ENCODE measurements at places on chromosomes 13 and 19.

DNA sequence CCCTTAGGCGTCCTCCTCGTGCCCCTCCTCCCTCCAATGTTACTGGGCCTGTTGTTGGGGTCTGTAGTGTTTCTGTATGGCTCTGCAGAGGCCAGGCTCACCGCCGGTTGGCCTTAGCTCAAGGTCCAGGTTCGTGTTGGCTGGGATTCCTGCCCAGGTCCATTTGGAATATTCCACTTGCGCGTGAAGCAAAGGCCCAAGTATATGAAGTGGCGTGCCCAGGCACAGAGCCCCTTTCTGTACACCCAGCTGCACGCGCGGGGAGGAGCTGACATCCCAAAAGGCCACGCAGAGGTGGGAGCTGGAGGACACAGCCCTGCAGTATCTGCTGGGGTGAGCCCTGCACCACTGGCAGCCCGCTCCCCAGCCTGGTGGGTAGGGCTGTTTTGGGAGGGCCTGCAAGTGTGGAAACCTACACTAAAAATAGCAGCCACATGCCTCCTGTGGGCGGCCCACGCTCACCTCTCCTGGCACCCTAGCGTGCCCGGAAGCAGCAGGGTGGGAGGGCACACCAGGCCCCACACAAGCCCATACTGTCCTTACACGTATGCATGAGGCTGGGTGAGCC lies 30.2 kb downstream of the CRTC1 start:
- no peak for DNase-seq

GRCh38 chr13:91078093-91078679 lies 269.3 kb upstream of the MIR17HG start:
- DNase-seq, result no peak

DNA sequence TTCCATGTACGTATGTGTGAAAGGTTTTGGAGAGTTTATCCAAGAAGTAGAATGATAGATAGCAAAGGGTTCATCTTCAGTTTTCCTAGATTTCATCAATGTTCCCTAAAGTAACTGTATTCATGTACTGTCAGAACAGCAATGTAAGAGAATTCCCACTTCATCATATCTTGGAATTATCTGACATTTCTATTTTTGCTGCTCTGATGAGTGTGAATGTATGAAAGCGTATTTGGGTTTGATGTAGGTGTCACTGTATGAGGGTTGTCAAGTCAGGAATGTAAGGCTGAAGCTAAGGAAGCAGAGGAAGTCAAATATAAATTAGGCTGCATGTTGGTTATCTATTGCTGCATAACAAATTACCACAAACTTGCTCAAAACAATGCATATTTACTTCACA lies 7.2 kb upstream of the KATNAL1 start:
- no peak for DNase-seq

- DNase-seq, result no peak
These were observed 76.8 kb upstream of the SERP2 start for GRCh38 chr13:44296856-44297255.

DNA sequence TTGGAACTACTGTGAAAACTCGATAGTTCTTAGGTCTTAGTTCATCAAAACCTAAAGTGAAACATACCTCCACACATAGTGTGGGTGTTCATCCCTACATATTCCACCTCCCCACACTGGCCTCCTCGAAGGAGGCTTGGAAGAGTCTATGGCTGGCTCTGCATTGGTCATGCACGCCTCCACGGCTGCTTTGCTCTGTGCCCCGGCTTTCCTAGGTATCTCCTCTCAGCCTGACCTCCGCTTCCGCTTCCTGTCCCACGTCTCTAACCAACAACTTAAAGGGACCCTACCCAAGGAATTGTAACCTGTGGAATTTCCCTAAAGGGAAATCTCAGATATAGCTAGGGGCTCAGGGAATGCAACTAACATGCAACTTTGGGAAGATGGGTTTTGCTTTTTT lies 79.7 kb upstream of the MBNL2 start:
- DNase-seq, result no peak

- DNase-seq, result no peak
These were observed 368.3 kb downstream of the IRS2 start for GRCh38 chr13:109418111-109418510.

DNA sequence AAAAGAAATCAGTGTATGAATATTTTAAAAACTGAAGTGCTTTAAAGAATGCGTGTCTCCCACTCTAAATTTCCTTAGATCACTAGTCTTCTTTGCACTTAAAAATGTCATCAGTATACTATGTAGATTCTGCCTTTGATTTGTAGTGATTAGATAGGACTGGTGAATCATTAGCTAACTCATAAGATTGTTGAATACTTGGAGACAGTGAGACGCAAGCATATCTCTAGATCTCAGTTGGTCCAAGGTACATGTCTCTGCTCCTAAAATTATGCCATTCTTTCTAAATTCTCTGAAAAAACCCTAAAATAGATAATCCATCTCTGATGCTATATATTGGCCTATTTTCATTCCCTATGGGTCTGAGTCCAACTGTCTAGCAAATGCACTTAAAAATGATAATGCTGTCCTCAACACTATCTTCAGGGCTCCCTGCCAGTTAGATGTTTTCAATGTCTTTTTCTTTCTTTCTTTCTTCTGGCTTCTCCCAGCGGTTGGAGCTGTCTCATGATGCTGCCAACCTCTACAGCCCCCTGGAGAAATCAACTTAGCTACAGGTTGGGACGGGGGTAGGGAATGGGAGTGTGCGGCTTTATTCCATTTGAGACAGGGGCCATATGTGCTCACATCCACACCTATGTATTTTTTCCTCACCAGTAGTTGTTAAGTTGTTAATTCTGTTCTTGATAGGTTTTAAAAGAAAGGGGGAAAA lies 301.0 kb downstream of the NDFIP2 start:
- no peak for DNase-seq

- DNase-seq, result no peak
These were observed 179.4 kb downstream of the NDFIP2 start for GRCh38 chr13:79660361-79660760.

DNA sequence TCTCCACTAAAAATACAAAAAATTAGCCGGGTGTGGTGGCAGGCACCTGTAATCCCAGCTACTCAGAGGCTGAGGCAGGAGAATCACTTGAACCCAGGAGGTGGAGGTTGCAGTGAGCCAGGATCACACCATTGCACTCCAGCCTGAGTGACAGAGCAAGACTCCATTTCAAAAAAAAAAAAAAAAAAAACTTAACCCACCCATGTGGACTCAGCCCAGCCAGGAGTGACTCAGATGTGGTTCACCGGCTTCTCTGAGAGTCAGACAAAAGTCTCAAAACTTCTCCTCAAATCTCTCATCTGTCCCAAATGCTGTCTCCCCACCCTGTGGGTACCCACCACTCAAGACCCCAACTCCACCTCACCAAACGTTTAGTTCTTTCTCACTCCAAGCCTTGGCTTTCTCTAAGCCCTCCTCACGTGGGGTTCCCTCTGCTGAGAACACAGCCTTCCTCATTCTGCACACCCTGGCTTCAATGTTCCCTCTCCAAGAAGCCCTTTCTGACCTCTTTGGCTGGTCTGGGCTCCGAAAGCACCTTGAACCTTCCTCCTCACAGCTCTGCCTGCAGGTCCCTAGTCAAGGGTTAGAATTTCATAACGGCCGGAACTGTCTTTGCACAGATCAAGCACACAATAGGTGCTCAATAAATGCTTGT lies 11.1 kb upstream of the RAB3A start:
- no peak for DNase-seq

GRCh38 chr13:28753208-28753892 lies 34.6 kb upstream of the SLC46A3 start:
- DNase-seq, result no peak

GRCh38 chr19:55231391-55232285 lies 3.1 kb upstream of the TMEM86B start:
- DNase-seq, result no peak

DNA sequence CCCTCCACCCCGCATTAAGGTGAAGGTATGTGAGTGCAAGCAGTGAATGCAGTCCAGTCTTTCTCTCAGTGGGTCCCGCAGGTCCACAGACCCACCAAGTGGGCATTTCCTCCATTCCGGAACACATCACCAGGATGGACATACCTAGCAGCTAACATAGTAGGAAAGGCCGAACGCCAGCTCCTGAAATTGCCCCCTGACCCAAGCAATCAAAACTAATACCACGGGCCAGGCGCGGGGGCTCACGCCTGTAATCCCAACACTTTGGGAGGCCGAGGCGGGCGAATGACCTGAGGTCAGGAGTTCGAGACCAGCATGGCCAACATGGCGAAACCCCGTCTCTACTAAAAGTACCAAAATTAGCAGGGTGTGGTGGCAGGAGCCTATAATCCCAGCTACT lies 71.7 kb upstream of the VSTM2B start:
- no peak for DNase-seq

DNA sequence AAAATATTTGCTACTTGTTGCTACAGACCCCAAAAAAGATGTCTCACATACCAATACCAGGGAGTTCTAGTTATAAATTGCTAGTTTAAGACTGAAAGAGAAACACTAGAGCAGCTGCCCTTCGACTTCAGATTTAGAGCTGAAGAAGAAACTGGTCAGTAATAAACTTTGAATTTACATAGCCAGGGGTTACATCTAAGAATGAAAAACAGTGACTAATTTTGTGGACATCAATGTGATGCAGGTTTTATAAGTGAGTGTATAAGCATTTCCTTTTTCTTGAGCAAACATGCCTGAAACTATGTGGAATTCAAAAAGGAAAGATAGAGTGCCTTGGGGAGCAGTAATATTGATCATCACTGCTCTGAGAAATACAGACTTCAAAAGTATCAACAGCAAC lies 724.9 kb upstream of the MIR17HG start:
- no peak for DNase-seq

DNA sequence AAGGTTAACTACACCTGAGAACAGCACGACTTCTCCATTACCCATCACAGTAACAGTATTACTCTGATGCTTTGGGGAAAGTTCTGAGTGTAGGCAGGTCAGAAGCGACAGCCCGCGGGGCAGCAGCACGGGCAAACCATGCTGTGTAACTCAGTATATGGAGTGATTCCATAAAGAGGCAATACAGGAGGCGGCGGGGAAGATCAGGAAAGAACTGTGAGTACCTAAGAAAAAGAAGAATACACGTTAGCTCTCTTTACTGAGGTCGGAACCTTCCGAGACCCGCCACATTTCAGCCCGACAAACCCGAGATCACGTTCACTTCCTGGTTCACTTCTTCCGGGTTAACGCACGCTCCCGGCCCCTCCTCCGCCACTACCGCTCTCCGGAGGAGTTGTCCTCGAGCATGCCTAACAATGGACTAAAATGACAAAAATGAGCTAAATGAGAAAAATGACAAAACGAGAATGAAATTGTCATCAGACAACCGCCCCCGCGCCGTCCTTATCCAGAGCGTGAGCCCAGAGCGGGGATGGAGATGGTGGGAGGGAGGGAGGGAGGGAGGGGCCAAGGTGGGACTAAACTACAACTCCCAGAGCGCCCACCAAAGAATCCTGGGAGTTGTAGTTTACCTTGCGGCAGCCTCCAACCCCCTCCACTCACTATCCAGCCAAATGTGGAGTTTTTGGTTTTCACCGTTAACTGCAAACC lies at the start of gene MTRF1:
TSS of gene MTRF1 (minus strand) at position 316 of the 711 bp plus-strand sequence. CDS start 2,669 bp downstream, outside the sequence.
- DNase-seq, result peak; percentile 82

DNA sequence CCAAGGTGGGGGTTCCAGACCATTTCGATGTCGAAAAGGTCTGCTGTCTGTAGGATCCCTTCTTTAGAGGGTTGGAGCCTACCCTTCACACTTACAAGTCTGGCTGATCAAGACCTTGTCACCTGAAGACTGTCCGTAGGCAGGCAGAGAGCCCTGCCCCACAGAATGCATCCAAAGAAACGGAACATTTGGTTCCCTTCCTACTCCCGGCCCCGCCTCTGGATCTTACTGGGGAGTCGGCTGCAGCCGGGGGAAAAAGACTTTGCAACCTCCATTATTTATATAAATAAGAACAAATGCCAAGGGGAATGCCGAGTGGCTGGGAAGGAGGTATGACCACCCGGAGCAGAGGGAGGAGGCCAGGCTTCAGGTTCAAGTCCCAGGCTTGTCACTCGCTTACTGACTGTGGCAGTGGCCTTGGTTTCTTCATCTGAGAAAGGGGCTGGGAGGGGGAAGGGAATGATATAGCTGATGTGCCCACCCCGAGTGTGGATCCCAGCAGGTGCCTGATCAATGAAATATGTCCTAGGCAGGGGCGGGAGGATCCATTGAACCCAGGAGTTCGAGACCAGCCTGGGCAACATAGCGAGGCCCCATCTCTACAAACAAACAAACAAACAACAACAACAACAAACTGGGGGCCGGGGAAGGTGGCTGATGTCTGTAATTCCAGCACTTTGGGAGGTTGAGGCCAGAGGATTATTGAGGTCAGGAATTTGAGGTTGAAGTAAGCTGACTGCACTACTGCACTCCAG lies 48.7 kb downstream of the RFX2 start:
- no peak for DNase-seq

GRCh38 chr13:81051873-81052272 lies 710.9 kb upstream of the SPRY2 start:
- no peak for DNase-seq

GRCh38 chr19:44818466-44819031 lies 9.6 kb downstream of the BCAM start:
- DNase-seq, result no peak

DNA sequence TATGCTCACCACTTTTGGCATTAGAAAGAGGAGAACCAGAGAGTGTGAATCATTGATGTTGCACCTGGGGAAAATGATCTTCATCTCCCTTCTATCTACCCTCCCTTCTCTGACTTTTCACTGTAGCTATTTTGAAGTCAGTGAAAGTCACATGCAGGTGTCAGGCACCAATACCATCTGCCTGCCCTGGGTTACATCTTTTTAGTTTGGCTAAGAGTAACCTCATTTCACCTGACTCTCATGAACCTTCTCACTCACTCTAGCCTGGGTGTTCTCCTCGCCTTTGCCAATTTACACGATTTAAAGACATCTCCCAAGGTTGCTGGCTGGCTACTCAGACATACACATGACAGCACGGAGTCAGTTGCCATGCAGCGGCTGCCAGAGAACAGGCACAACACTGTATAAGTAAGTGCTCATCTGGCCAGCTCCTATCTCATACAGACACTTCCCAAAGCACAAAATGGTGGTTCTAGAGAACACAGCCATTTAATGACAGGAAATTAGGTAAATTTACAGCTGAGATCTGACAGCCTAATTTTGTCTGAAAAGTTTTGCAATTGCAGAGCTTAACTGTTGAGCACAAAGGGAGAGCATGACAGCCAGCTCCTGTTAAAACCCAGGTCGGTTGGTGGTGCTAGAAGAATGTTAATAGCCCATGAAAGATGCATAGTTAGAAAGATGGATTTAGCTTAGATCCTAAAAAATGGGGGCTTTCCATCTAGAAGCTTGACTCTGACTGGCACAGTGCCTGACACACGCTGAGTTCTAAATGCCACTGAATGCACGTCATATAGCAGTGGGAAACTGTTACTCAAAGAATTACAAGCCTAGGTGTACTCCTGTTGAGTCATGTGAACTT lies 32.5 kb downstream of the LCP1 start:
- DNase-seq, result no peak

DNA sequence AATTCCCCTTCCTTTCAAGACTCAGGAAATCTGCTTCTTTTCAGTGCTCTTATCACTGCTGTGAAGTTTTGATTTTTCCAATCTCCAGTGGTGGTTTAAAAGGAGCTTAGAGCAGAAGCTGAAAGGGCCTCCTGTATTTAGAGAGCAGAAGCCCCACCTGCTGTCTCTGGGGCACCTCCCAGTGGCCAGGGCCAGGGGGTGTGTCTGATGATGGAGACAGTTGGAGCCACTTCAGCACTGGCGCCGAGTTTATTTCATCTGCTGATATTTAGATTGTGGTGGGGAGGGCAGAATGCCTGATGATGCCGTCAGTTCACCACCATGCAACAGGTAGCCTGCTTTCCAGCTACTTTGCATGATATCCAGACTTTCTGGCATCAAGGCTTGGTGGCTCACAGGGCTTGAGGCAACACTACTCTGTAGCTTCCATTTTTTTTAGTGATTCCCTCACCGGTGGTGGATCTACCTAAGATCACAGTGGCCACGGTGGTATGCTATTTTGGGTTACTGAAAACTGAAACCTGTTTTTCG lies 371.9 kb downstream of the KCNRG start:
- DNase-seq, result peak; percentile 50

Measured in CD4-positive, alpha-beta T cell treated with Interleukin-4 for 1 hour (primary cell).